Umbilical cord (tissue), 2 donors: ENCODE measurements at places on chromosomes 2 and 18. TPM values are rescaled to one million over a fixed set of nuclear protein-coding genes. Genes with fewer than 3 reads are reported as not detected.

Gene KLHL29
- total RNA-seq = 2.6 TPM

Gene GRHL1
- total RNA-seq = 13.2 TPM

Gene UPP2
- total RNA-seq = 0.24 TPM

Gene FBXO48
- total RNA-seq = 2.4 TPM

Gene DSG1
- 26.5 TPM for total RNA-seq

Gene ADRA2B
- 1.9 TPM for total RNA-seq

Gene HOXD12
- total RNA-seq = 1.9 TPM

Gene MEP1B
- 2.6 TPM for total RNA-seq

- no peak for DNase-seq
These were observed 192.6 kb upstream of the ID2 start for GRCh38 chr2:8489221-8489620.
